GM12864 (cell line): ENCODE measurements at places on chromosomes 12 and 14.

- no peak for DNase-seq
Measured at GRCh38 chr14:74705613-74706500, 7.0 kb downstream of the AREL1 start.

DNA sequence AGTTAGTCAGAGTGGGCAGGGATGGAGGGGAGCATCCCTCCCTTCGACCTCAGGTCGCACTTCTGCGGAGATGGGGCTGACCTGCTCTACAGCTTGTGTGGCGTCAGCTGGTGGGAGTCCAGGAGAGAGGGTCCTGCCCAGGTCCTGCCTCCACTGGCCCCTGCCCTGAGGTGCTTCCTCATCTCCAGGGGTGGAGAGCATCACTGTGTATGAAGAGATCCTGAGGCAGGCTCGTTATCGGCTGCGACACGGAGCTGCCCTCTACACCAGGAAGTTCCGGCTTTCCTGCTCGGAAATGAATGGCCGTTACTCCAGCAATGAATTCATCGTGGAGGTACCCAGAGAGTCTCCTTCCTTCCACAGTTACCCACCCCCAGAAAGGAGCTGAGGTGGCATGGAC is 20.2 kb downstream of the CLSTN3 start:
- DNase-seq, result no peak

GRCh38 chr12:54270345-54270744 is 9.6 kb downstream of the CBX5 start:
- no peak for DNase-seq

GRCh38 chr14:91509878-91510170 is 286 bp downstream of the PPP4R3A start:
- DNase-seq, result no peak

GRCh38 chr12:77025782-77026314 is 39.5 kb downstream of the E2F7 start:
- DNase-seq, result no peak

DNA sequence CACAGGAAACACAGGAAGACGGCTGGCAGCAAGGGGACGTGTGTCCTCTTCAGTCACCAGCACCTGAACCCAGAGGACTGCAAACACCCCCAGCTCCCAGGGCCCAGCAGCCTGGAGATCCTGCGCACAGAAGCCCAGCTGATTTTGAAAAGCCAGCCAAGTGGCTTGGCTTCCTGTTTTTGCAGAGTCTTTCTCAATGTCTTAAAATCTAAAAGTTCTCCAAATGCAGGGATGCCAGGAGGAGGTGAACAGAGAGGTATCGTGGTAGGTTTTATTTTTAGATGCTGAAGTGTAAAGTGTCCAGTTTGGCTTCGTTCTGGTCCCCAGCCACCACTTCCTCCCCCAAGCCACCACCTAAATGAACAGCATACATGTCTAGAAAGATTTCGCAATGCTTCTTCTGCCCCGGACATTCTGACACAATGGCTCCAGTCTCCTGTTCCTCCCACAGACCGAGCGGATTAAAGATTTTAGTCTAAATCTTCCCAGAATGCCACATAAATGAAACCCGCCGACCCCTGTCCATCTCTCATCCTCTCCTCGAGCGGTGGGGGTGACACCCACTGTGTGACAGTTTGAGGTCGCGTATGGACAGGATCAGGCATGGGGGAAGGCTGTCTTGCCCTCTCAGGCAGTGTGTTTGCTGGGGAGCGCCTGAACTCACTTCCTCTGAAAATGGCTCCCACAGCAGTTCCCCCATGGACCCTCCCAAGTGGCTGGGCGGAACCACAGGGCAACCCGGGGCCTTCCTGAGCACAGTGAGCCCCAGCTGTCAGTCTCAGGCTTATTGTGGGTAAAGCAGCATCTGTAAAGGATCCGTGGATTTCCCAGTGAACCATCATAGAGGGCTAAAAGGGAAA is 41.6 kb downstream of the ITPK1 start:
- no peak for DNase-seq

GRCh38 chr14:75070383-75070782 is 942 bp downstream of the ZC2HC1C start:
- no peak for DNase-seq

- no peak for DNase-seq
Measured at GRCh38 chr12:46546634-46547273, 174.2 kb upstream of the SLC38A2 start.

GRCh38 chr14:61347826-61348443 is 26.6 kb downstream of the PRKCH start:
- no peak for DNase-seq

- no peak for DNase-seq
Measured at GRCh38 chr14:99790201-99790977, 2.8 kb upstream of the EML1 start.

GRCh38 chr12:1197264-1198018 is 206.4 kb downstream of the ERC1 start:
- no peak for DNase-seq
